ENCODE measurements at places on chromosomes 2 and 18. TPM values are rescaled to one million over a fixed set of nuclear protein-coding genes. Genes with fewer than 3 reads are reported as not detected.

The M1AP gene
- 0.39 TPM for total RNA-seq

The SLC5A7 gene
- total RNA-seq, result not detected

The LTBP1 gene
- total RNA-seq, result 265 TPM

The RGPD3 gene
- under 0.01 TPM for total RNA-seq

The GPD2 gene
- 25.1 TPM for total RNA-seq

The IL37 gene
- not detected for total RNA-seq

The TMEM178A gene
- not detected for total RNA-seq
